ENCODE measurements at places on chromosomes 3 and 15.

- DNase-seq = peak; percentile 99
Measured at GRCh38 chr15:70856884-70857561, 3.1 kb upstream of the LARP6 start.

- DNase-seq = no peak
Measured at GRCh38 chr3:142273501-142273900, 48.1 kb upstream of the GK5 start.

DNA sequence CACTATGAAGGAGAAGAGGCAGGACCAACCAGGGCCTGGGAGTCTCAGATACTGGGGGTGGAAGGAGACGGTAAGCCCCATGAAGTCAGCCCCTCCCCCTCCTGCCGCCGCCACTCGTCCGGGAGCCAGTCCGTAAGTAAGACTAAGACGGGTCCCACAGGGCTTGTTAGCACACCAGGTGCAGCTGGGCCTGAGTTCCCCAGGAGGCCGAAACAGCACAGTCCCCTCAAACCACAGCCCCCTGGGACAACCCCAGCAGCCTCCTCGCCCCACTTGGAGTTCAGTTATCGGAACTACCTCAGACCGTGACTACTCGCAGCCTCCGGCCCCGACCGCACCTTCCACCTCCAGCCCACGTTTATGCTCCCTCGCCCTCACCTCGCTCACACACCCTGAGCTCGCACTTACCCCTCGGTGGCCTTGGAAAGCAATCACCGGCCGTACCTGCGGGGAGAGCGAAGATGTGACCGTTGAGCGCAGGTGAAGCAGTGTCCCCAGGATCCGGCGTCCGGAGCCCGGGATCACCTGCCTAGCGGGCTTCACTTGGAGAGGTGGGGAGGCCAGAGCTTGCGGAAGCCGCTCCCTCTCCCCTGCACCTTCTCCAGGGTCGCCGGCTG, 557 bp downstream of the ELL3 start:
- no peak for DNase-seq

- DNase-seq = no peak
Measured at GRCh38 chr3:26029321-26029720, 239.4 kb downstream of the OXSM start.

GRCh38 chr3:51735950-51736349, 29.1 kb downstream of the GRM2 start:
- no peak for DNase-seq

GRCh38 chr3:165553371-165553770, 283.9 kb downstream of the BCHE start:
- no peak for DNase-seq

- no peak for DNase-seq
Measured at GRCh38 chr3:179464323-179465092, 13.2 kb upstream of the GNB4 start.

- no peak for DNase-seq
Measured at GRCh38 chr3:183629546-183630301, 5.7 kb upstream of the KLHL24 start.

DNA sequence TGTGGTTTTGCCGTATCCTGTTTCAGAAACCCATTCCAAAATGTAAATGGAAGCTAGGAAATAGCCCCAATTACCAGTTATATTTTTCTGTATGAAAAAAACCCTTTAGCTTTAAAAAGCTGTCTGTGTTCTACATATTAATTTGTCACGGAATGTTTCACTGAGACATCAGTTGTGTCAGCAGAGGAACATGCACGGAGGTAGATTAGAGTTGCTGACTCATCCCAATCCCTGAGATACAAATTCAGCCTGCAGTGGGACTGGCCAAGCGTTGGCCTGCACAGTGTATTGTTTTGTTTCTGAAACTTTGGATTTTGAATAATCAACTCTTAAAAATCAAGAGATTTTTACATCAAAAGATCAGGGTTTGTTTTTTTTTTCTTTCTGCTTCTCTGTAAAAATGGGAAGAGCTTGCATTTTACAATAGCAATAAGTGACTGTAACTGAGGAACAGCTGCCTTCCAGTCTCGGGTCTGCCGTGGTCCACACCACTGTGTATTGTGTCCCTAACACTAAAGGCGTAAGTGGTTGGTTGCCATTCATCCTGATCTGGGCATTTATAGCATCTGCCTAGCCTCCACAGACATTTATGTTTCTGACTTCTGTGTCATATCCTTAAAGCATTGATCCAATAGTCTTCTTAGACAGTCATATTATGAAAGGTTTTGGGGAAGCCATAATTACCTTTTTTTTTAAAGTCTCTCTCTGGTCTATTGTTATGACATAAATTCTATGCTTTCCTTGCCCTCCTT, 218.1 kb downstream of the ADAMTSL3 start:
- peak; percentile 78 for DNase-seq

GRCh38 chr3:24046214-24046613, 101.1 kb downstream of the NR1D2 start:
- no peak for DNase-seq

GRCh38 chr3:30268288-30268687, 338.1 kb upstream of the TGFBR2 start:
- DNase-seq = no peak

DNA sequence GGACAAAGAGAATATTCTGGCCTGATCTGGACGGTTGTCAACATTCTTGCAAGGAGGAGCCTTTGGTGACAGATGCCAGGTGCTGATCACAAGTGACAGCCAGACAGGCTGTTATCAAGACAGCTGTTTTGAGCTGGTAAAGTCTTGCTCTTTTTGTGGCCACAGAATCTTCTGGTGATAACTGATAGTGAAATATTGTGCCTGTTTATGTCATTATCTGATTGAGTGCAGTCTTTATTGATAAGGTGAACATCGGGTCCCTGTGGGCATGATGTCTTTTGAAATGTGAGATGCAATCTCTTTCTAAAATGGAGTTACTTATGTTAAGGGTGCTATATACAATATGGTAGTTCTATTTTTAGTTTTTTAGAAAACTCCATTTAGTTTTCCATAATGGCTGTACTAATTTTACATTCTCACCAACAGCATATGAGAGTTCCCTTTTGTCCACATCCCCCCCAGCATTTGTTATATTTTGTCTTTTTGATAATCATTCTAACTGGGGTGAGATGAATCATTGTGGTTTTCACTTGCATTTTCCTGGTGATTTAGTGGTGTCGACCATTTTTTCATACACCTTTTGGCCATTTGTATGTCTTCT, 10.7 kb downstream of the CEP63 start:
- DNase-seq = no peak

GRCh38 chr3:134636406-134636805, 14.4 kb downstream of the KY start:
- no peak for DNase-seq

DNA sequence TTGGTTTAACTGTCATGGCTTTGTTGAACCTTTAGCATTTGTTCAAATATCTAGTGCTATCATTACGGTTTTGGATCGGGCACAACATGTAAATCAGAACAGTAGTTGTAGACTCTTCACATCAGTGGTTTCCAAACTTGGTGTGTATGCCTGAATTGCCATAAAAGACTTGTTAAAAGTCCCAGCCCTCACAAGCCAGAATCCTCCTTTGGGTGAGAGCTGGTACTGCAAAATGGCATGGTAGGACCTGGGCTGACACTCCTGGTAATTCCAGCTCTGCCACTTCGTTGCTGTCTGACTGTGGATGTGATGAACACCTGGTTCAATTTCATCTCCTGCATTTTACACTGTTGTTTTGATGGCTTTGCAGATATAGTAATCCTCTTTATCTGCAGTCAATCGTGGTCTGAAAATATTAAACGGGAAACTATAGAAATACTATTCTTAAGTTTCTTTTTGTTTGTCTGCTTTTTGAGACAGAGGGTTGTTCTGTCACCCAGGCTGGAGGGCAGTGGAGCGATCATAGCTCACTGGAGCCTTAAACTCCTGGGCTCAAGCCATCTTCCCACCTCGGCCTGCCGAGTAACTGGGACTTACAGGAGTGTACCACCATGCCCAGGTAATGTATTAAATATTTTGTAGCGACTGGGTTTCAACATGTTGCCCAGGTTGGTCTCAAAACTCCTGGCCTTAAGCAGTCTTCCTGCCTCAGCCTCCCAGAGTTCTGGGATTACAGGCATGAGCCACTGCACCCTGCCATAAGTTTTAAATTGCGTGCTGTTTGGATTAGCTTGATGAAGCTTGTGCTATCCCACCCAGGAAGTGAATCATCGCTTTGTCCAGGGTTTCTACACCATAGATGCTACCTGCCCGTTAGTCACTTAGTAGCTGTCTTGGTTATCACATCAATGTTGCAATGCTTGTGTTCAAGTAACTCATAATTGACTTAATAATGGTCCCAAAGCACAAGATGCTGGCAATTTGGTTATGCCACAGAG, 61.6 kb downstream of the RAB7A start:
- DNase-seq = peak; percentile 83

GRCh38 chr3:32405711-32406323, 14.2 kb downstream of the CMTM7 start:
- DNase-seq = no peak

DNA sequence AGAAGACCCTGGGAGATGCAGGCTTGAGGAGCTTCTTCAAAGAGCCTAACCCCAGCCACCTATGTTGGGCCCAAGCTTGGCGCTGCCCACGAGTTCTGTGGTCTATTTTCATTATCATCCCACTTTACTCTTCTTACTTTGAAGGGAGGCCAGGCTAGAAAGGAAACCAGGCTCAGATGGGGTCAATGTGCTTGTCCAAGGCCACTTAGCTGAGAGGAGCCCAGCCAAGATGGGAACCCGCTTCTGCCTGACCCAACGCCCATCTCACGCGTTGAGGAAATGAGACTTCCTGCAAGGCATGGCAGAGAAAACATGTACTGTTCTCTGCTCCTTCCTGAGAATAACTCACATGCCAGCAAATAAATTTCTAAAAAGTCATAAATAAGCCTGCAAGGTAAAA, 486.3 kb upstream of the PROK2 start:
- no peak for DNase-seq

- DNase-seq = no peak
Measured at GRCh38 chr3:37832480-37832879, 29.2 kb upstream of the CTDSPL start.

GRCh38 chr3:150503402-150504099, 42.7 kb downstream of the SERP1 start:
- no peak for DNase-seq

- no peak for DNase-seq
Measured at GRCh38 chr3:184239708-184240107, 9.1 kb downstream of the ALG3 start.

DNA sequence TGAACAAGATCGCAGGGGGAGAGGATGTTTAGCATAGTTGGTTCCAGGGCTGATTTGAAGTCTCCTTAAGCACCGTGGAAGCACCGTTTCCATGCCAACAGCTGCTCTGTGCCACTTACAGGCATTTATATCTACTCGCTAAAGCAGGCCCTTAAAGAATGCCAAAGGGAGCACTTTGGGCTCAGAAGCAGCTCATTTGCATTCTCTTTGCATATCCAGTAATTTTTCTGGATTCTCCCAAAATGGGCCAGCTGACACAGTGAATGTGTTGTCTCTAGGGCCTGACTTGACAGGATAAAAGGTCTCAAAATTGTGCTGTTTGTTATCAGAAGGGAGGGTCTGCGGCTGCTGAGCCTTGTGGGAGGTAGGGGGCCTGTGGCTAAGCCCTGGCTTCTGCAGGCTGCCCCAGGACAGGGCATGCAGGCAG, 138.6 kb downstream of the FBLN2 start:
- DNase-seq = no peak

DNA sequence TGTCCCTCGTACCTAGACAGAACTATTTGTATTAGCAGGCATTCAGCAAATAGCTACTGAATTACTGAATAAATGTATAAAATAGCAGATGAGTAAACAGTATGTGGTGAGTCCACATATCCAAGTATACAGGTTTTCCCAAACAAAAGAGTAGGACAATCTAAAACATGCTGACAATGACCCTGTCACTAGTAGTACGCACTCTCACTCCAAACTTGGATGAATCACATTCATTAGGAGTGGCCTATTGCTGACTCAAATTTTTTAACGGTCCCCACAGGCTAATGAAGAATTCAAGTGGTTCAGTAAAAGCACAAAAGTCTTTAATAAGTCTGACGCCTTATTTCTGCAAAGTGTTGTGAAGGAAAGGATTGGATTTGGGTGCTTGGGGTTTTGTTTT, 449.3 kb upstream of the THBS1 start:
- peak; percentile 86 for DNase-seq

DNA sequence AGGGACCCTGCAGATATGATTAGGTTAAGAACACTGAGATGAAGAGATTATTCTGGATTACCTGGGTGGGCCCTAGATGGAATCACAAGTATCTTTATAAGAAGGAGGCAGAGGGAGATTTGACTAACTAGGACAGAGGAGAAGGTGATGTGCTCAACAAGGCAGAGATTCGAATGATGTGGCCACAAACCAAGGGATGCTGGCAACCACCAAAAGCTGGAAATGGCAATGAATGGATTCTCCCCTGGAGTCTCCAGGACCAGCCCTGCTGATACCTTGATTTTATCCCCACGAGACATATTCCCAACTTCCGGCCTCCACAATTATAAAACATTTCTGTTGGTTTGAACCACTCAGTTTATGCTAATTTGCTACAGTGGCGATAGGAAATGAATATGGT, 42.9 kb downstream of the RGMA start:
- DNase-seq = no peak

DNA sequence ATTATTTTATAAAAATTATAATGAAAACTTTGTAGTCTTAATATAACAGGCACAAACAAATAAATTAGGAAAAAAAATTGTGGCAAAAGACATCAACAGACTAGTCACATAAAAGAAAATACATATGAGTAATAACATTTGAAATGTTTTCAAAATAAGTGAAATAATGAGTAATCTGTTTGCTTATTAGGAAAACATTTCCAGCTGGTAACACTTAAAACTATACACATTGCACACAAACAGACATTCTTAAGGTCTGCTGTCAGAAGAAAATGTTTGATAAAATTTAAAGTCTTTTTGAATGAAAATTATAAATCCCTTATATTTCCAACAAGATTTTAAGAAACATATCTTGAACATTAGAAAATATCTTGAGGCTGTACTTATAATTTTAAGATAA, 1326.3 kb upstream of the CADM2 start:
- DNase-seq = no peak

DNA sequence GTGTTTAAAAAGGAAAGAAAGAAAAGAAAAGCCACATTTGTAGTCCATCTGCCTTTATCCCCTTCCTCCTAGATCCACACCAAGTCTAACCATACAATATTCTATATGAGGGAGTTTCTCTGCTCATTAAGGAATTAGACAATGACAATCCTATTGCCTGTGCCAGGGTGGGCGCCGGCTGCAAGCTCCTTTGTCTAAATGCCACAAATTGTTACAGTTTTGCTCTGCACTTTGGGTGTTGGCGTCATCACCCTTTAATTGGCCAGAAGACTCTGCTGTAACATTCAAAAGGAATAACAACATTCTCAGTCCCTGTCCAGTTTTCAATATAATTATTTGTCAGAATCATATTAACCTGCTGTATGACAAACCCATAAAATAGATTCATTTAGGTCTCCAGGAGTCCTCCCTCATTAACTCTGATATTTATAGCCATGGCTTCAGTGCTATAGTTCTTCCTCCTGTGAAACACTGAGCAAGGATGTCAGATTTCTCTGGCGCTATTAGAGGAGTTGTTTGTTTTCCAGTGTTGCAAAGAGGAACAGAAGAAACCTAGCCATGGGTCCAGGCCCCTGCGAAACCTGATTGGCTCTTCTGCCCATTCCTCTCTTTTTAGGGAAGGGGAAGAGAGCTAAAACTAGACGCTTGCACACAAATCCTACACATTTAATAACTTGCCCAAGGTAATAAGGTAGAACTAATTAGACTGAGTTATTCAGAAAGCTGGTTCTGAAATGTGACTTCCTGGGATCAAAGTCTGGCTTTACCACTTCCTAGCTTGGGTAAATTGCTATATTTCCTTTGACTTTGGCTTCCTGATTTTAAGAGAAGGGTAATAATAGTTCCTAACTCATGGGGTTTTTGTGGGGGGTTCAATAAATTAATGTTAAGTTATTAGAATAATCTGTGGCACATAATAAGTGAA, 112.4 kb downstream of the CD47 start:
- DNase-seq = no peak
